ENCODE measurements at places on chromosomes 11 and 22. TPM values are rescaled to one million over a fixed set of nuclear protein-coding genes. Genes with fewer than 3 reads are reported as not detected.

The ROBO4 gene
- 5.8 TPM for total RNA-seq

The COMT gene
- 269 TPM for total RNA-seq

The RAG2 gene
- not detected for total RNA-seq

The OR51B5 gene
- not detected for total RNA-seq

The OR9I1 gene
- not detected for total RNA-seq

The CD6 gene
- 0.86 TPM for total RNA-seq

The ALG9 gene
- 26.5 TPM for total RNA-seq

The API5 gene
- 126 TPM for total RNA-seq

The SYT7 gene
- total RNA-seq = 10.8 TPM

The MS4A8 gene
- not detected for total RNA-seq

The INCENP gene
- total RNA-seq = 19.2 TPM

The PIWIL4 gene
- total RNA-seq = 0.47 TPM

The C11orf86 gene
- not detected for total RNA-seq

The NRGN gene
- 0.15 TPM for total RNA-seq

The GNAZ gene
- total RNA-seq = not detected

The DENND6B gene
- total RNA-seq = 0.49 TPM

The GDPD4 gene
- total RNA-seq = not detected

The TUB gene
- 0.70 TPM for total RNA-seq

The C11orf91 gene
- total RNA-seq = not detected

The GUCY1A2 gene
- 0.08 TPM for total RNA-seq

The ART1 gene
- not detected for total RNA-seq

The ARHGAP20 gene
- total RNA-seq = not detected

The NPTXR gene
- total RNA-seq = not detected

The TLCD5 gene
- total RNA-seq = 3.3 TPM

The CHRM4 gene
- not detected for total RNA-seq

The ABTB2 gene
- 1.9 TPM for total RNA-seq

The F2 gene
- total RNA-seq = 0.11 TPM

The ZNF70 gene
- 2.3 TPM for total RNA-seq
